Hindlimb muscle (tissue), 1 donor: ENCODE measurements at places on chromosomes 11 and 22. TPM values are rescaled to one million over a fixed set of nuclear protein-coding genes. Genes with fewer than 3 reads are reported as not detected.

FGF3 gene
- not detected for polyA plus RNA-seq

NUDT8 gene
- 3.7 TPM for polyA plus RNA-seq

NFRKB gene
- 24.1 TPM for polyA plus RNA-seq

YAP1 gene
- polyA plus RNA-seq: 78.8 TPM

SLC5A1 gene
- 2.2 TPM for polyA plus RNA-seq

RRP8 gene
- 22.3 TPM for polyA plus RNA-seq

CABP7 gene
- polyA plus RNA-seq: 0.19 TPM

NXPE2 gene
- polyA plus RNA-seq: 0.10 TPM

DNA sequence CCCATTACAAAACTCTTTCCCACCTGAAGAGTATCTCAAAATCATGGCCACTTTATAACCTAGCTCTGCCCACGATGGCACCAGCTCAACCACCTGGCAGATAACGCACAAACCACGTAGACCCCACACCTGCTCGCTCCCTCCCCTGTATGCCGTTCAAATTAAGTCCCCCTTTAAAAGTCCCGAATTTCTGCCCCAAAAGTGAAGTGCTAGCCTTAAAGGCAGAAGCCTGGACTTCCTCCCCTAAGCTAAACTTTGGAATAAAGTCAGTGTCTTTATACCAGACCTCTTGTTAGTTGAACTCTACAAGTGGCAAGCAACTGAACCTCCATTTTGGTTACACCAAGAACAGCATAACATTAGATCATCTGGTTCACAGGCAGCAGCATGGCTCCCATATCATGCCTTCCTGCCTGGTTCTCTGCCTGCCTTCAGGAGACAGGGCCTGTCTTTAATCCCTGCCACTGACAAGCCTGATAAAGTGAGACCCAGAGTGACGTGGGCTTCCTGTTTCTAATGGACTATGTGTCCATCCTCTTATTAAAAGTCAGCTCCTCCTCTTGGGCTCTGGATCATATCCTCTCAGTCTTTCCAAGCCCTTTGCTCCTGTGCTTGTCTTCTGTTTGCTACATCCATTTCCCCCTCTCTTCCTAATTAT is 32.6 kb upstream of the NNMT start:
- DNase-seq: no peak

- DNase-seq: no peak
These were observed 16.4 kb upstream of the MFNG start for GRCh38 chr22:37502342-37503182.

GRCh38 chr22:33023153-33023827 is 34.9 kb downstream of the SYN3 start:
- DNase-seq: no peak

DNA sequence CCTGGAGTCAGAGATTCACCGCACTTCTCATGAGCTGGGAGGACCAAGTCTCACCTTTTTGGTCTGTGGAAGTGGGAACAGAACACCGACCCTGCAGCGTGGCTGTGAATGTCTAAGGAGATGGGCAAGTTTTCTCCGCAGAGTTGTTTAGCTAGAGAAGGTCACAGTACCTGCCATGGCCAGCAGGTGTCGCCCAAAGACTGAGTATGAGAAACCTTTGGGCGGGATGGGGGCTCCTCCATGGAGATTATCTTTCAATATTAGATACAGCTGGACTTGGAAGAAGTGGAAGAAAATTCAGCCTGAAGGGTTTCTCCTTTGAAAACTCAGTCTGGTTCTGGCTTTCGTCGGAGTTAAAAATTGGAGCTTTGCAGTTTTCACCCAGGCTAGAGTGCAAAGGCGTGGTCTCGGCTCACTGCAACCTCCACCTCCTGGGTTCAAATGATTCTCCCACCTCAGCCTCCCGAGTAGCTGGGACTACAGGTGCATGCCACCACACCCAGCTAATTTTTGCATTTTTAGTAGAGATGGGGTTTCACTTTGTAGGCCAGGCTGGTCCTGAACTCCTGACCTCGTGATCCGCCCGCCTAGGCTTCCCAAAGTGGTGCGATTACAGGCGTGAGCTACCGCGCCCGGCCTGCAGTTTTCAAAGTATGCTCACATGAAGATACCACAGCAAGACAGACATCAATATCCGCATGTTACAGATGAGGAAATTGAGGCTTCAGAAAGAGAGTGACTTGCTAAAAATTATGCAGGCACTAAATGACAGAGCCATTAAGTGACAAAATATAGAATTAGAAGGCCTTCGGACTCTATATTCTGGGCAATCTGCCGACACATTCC is 10.7 kb upstream of the DSCAML1 start:
- peak; percentile 78 for DNase-seq

- no peak for DNase-seq
These were observed 37.8 kb upstream of the CCDC179 start for GRCh38 chr11:22898036-22898435.

DNA sequence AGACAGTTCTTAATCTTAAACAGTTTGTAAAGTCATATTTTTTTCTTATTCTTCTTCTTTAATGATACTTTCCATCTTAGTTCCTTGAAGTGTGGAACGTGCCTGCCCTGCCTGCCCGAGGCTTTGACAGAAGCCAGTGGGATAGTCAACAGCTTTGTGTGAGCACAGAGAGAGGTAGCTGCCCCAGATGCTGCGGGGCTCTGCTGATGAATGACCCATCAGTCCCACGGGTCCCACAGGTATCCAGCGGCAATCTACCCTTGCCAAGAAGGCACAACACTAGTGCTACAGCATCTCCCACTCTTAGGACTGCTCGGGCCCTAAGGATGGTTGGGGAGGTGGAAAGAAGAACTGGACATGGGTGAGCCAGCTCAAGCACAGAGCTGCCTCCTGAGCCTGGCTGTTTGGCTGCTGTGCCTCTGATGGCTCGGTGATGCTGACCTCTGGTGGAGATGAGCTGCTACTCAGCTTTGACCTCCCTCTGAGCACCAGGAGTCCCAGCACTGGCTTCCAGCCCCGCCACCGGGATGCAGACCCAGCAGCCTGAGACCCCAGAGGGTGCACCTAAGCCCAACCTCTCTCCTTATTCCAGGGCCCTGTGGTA is 11.8 kb upstream of the APLNR start:
- peak; percentile 72 for DNase-seq

GRCh38 chr22:20928573-20928967 is 11.4 kb downstream of the CRKL start:
- no peak for DNase-seq

GRCh38 chr22:37166675-37167066 is 17.0 kb upstream of the IL2RB start:
- peak; percentile 86 for DNase-seq

- DNase-seq: peak; percentile 48
These were observed 24.8 kb upstream of the ADORA2A start for GRCh38 chr22:24402460-24403192.
